ENCODE measurements at places on chromosomes 2 and 18.
A peak's percentile ranks its signal among the peaks of the same experiment; 100 is the strongest.

- DNase-seq = peak; percentile 53
These were observed 48.4 kb upstream of the ANKRD44 start for GRCh38 chr2:197358931-197359330.

DNA sequence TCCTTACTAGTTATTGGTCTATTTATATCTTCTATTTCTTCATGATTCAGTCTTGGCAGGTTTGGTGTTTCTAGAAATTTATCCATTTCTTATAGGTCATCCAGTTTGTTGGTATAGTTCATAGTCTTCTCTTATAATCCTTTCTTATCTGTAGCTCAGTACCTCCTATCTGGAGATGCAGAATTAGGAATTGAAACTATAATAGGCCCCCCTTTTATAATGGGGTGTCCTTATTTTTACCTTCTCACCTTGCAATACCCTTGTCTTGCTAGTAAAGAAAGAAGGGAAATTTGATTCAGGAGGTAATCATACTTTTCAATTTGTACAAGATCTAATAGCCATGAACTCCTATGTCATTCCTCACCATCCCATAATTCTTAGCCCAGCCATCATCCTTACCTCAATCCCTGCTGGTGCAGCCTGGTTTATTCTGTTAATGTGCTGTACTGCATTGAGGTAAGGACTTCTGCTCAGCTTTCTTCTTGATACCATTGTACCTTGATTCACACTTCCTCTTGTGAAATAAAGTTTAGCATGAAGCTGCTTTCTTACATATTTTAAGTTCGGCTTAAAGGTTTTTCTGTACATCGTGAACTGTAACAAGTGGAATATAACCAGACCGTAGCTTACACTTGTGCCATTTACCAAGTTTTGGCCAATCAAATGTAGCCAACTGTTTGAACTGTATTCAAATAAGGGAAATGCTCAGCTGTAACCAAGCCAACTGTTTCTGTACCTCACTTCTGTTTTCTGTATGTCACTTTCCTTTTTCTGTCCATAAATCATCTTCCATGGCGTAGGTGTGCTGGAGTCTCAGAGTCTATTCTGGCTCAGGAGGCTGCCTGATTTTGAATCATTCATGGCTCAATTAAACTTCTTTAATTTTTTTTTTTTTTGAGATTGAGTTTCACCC, 40.1 kb upstream of the PTH2R start:
- DNase-seq = no peak

DNA sequence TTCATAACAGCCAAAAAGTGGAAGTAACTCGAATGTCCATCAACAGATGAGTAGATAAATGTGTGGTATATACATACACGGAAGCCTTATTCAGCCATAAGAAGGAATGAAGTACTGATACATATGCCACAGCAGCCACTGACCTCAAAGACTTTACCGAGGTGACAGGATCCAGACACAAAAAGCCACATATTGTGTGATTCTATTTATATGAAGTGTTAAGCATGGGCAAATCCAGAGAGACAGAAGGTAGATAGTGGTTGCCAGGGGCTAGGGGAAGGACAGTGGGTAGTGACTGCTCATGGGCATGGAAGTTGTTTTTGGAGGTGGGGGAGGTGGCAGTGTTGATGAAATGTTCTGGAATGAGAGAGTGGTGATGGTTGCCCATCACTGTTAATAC, 33.9 kb downstream of the ZAP70 start:
- DNase-seq = no peak

DNA sequence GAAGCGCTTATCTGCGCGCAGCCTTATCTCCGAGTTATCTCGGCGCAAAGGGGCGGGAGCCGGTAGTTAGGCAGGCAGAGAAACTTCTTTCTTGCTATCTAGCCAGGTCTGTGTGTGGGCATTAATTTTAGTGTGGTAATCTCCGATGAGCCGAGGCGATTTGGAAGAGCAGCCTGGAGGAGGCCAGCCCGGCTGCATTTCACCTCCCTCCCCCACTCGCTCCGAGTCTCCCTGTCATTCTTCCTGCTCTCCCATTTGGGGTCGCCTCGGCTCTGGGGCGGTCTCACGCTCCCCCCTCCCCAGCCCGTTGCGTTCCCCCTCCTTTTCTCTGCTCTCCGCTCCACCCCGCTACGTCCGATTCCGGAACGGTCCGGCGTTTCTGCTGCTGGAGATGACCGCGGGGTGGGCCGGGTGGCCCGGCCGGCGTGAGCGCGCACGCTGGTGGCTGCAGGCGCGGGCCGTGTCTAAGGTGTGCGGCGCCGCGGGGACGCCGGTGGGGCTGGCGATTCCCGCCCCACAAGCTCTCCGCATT, 566 bp downstream of the GATA6 start:
- DNase-seq = no peak

GRCh38 chr2:154554046-154554445, 144.4 kb upstream of the KCNJ3 start:
- DNase-seq = no peak

DNA sequence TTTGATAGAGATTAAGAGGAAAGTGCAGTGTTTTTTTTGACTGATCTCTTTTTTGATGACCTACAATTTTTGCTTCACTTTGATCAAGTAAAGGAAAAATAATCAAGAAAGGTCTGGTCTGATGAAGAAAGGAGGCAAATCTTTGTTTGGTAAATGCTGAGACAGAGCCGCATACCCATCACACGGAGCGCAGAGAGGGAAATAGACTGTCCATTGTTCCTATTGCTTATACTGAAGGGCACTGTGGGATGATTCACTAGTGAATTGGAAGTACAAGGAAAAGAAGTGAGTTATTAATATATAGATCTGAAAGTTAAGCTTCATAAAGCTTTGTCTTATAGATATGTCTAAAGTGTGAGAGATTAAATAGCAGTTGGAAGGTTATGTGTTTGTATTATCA, 455.1 kb downstream of the PLCL1 start:
- DNase-seq = no peak

DNA sequence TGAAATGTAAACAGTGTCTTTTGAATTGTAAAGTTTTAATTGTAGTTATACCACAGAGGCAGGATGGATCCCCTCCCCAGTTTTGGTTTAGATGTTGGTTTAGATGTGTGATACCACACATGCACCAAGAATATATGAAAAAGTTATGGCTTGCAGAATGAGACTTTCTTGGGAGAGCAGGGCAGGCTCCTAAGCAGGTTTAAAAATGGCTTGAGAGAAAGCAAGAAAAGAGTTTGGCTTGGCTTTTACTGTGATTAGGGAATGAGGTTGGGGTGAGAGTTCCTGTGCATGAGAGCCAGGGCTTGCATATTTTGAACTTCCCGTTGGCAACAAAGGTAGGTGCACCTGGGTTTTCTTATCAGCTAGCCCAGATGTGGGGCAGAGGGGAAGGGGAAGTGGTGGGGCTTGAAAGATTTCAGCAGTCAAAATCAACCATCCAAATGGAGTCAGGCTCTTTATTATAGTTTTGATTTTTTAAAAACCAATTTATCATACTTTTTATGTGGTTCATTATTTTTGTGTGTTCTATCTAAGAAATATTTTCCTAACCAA, 246.9 kb downstream of the MTX2 start:
- no peak for DNase-seq

- no peak for DNase-seq
These were observed 757.7 kb upstream of the ID2 start for GRCh38 chr2:7924023-7924762.

DNA sequence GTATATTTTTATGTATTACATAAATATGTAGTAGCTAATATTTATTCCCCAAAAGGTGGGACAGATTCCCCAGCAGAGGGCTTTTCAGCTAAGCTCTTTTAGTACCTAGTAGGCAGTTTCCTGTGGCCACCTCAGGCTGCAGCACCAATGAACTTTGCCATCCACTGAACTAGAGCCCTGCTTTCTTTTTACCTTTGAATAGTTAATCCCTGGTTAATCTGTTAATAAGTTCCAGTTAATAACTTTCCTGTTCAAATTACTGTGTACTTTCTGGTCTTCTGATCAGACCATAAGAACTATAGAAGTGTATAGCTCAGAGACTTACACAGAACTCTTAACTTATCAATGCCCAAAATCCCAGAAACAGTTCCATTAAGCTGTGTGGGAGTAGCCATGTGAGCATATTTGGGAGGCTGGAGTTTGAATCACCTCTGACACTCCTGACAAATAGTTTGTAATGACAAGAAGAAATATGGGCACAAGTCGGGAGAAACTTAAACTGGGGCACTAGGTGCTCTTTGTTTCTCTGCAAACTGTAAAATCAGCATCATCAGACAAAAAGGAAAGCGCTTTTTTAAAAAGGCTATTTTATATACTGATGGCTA, 40.0 kb downstream of the ASXL2 start:
- no peak for DNase-seq

GRCh38 chr2:143553261-143553660, 424.0 kb downstream of the ARHGAP15 start:
- no peak for DNase-seq

- DNase-seq = peak; percentile 75
These were observed 255.3 kb upstream of the SIX2 start for GRCh38 chr2:45264227-45265225.

DNA sequence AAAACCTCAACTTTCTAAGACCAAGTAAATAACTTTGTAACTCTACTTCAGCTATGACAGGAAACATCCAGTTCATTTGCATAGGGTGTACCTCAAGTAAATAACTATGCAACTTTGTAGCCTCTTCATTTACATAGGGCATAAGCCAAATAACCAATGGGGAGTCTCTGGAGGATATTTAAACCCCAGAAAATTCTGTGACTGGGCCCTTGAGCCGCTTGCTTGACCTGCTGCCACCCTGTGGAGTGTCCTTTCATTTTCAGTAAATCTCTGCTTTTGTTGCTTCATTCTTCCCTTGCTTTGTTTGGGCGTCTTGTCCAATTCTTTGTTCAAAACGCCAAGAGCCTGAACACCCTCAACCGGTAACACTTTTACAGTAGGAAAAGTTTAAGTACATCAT, 1112.7 kb upstream of the NRXN1 start:
- DNase-seq = no peak

DNA sequence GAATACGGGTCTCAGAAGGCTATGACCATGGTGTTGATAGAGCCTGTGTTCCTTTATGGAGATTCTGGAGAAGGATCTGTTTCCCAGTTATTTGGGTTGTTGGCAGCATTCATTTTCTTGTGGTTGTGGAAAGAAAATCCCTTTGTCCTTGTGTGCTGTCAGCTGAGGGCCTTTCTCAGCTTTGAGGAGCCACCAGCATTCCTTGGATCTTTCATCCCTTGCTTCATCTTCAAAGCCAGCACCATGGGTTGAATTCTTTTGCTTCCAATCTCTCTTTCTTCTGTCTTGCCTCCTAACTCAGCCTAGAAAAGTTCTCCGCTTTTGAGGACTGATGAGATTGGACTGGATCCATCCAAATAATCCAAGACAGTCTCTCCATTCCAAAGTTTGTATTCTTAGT, 103.2 kb upstream of the MMADHC start:
- peak; percentile 39 for DNase-seq

- DNase-seq = peak; percentile 73
These were observed 14.9 kb downstream of the PPP3R1 start for GRCh38 chr2:68237404-68237803.

All from EH (cell line).